ENCODE measurements at places on chromosomes 2 and 18.

DNA sequence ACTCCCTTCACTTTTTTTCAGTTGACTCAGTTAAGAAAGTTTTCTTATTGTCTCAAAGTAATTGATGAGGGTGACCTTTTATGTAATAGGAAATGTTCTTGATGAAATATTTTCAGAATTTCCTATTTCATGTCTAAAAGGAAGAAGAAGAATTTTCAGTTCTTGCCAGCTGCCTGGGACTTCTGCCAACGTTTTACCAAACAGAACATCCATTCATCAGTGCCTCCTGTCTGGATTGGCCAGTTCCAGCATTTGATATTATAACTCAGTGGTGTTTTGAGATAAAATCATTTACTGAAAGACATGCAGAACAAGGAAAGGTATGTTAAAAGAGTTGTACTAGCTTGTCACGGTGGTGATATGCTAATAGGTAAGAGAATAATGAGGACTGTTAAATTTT lies 104.7 kb upstream of the MYO3B start:
- DNase-seq = no peak

DNA sequence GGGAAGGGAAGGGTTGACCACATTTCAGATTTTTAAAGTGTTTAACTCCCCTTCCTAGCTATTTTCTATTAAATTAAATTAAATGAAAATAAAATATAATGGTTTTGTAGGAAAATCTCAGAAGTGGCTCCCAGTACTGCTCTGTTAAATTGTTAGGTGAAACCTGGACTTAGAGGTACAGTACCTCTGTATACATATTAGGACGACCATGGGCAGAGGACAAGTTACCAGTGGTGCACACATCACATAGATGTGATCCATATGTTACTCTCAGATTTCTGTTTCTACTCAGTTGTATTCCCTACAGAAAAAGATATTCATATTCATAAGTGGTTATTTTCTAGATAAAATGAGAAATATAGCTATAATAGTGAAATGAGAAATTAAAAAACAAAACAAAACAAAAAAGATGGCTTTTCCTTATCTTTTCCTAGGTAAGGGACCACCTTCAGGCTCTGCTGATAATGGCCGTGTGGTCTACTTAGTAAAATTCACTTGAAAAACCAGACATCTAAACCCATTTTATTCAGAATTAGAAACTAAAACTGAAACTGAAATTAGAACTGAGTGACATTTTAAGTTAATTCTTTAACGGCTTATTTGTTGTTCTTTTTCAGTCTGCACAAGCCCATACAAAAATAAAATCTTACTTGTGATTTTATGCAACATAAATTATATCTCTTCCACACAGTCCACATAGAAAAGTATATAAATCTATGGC lies 832.5 kb upstream of the CHAC2 start:
- DNase-seq = peak; percentile 11

DNA sequence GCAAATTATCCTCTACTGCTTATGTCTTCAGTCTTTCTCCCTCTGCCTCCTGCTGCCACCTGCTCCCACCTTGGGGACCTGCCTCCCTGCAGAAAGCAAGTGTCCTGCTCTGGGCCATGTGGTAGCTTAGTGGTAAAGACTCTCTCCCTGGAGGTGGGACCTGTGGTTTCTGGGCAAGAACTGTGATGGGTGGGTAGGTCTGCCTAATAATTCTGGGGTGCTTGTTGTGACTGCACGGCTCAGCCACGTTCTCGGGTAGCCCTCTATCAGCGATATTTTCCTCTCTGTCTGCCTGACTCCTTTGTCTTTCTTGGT lies 16.4 kb upstream of the CD28 start:
- DNase-seq = no peak

- peak; percentile 34 for DNase-seq
These were observed 48.7 kb downstream of the IMPA2 start for GRCh38 chr18:12029786-12030584.

DNA sequence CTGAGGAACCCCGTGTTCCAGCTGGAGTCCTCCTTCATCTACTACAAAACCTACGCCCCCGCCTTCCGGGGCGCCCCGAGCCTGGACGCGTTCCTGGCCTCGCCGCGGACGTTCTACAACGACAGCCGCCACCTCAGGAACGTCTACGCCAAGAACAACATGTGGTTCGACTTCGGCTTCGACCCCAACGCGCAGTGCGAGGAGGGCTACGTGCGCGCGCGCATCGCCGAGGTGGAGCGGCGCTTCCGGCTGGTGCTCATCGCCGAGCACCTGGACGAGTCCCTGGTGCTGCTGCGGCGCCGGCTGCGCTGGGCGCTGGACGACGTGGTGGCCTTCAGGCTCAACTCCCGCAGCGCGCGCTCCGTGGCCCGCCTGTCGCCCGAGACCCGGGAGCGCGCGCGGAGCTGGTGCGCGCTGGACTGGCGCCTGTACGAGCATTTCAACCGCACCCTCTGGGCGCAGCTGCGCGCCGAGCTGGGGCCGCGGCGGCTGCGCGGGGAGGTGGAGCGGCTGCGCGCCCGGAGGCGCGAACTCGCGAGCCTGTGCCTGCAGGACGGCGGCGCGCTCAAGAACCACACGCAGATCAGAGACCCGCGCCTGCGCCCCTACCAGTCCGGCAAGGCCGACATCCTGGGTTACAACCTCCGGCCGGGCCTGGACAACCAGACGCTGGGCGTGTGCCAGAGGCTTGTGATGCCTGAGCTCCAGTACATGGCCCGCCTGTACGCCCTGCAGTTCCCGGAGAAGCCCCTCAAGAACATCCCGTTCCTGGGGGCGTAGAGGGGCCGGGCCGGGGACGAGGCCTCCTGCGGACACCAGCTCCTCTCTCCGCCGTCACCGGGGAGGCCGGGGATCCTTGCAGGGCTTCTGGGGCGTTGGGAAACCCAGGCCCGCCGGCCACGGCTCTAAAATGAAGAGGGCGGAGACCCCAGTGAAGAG lies 5.3 kb upstream of the NEU4 start:
- peak; percentile 50 for DNase-seq
